ENCODE measurements at places on chromosomes 4 and X.
A peak's percentile ranks its signal among the peaks of the same experiment; 100 is the strongest.

- DNase-seq, result no peak
These were observed 70.7 kb downstream of the GSPT2 start for GRCh38 chrX:51813886-51814460.

- no peak for DNase-seq
These were observed 167.9 kb downstream of the COL4A6 start for GRCh38 chrX:108270280-108270679.

DNA sequence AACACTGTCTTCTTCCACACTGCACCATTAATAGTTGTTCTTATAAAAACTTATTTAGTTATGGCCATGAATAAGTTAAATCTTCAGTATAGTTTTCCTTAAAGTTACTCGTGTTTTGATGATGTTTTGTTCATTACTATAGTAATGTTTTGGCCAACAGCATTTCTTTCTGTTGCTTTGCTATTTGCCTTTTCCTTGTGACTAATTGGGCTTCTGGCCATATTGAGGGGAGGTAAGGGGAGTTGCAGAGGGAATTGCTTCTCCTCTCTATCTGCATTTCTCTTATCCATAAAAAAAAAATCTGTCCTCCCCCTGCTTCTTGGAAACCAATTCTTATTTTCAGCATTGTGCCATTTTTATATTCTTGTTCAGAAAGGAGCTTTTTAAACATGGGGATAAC is 42.7 kb upstream of the ZCCHC12 start:
- DNase-seq, result no peak

- DNase-seq, result no peak
These were observed 167.1 kb upstream of the CENPE start for GRCh38 chr4:103365285-103365684.

DNA sequence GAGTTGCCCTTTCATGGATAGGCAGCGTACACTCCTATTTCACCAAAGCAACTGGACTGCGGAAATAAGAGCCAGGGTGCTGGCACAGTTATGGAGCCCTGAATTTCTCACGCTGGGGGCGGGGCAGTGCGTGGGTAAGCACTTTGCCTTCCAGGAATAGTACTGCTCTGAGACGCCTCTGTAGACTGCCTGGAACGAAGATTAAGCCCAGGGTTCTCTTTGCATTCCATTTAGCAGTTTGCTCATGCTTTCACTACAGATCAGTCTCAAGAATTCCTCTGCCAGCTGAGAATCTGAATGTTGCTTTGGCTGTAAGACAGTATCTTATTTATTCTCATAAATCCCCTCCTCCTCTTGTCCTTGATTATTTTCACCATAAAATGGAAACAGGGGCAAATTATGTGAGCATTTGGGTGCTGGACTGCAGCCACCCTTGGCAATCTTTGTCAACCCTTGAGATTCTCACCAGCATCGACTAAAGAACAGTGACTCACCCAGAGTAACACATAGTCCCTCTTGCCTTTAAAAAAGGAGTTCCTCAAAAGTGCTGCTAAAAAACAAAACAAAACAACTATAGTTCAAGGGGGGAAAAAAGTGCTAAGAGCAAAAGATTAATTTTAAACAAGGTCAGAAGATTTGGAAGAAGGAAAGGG is 88.9 kb upstream of the CITED1 start:
- peak; percentile 24 for DNase-seq

GRCh38 chrX:65933085-65933589 is 106.7 kb downstream of the VSIG4 start:
- DNase-seq, result no peak

- no peak for DNase-seq
These were observed 160.6 kb upstream of the STS start for GRCh38 chrX:6986915-6987314.

GRCh38 chr4:91032725-91033445 is 905.7 kb downstream of the CCSER1 start:
- DNase-seq, result no peak

DNA sequence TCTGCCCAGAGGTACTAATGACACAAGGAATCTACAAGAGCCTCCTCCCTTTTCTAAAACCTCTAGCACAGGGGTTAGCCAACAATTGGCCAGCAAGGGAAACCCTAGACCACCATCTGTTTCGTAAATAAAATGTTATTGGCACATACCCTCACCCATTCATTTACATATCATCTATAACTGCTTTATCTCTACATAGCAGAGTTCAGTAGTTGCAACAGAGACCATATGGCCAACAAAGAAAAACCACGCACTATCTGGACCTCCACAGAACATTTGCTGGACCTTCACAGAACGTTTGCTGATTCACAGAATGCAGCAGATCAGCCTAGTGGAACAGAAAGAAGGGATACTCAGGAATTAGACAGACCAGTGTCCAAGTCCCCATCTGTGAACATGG is 9.4 kb downstream of the SLC2A9 start:
- DNase-seq, result no peak

DNA sequence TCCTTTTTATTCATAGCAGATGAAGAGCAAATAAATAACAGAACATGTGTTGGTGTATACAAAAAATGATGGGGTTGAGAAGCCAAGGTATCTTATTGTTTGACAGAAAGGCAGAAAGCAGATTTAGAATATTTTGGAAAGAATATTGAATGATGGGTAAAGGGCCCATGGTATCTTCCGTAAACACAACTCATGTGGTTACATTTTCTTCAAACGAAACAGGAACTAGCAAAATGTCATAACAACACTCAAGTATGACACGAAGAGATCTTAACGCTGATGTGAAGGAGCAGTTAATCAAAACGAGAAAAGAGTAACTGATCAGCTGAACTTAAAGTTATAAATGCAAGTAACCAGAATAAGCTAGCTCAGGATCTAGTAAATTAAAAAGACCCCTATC is 195.7 kb upstream of the GK2 start:
- no peak for DNase-seq

DNA sequence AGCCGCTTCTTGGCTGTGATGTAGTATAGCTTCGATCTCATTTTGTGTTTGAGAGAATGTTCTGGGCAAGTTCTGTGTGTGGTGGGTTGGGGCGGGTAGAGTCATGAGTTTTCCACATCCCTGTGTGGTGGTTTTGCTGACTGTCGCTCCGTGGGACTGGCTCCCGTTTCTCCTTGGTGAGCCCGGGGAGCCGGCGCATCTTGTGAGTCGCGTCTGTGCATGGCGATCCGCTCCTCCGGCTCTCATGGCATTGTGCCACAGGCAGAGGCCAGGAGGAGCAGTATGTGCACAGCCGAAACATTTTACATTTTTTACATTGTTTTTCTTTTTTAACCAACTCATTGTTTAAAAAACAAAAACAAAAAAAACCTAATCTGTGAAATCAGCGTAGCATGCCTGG is 27.7 kb upstream of the TBC1D14 start:
- DNase-seq, result no peak

DNA sequence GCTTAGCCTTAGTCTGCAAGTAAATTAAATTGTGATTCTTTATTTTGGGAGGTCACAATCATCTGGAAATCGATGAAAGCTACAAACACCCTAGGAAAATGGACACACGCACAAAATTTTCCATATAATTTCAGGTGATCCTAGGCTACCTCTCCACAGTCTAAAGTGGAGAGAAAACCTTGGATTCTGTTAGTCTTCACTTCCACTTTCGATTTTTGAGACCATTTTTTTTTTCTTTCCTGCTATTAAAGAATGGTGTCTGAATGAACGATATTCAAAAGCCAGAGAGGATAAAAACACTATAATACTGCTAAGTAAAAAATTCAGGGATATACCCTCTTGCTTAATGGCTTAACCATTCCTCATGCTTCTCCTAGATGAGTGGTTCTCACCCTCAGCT is 1.7 kb downstream of the FBXL5 start:
- DNase-seq, result no peak

DNA sequence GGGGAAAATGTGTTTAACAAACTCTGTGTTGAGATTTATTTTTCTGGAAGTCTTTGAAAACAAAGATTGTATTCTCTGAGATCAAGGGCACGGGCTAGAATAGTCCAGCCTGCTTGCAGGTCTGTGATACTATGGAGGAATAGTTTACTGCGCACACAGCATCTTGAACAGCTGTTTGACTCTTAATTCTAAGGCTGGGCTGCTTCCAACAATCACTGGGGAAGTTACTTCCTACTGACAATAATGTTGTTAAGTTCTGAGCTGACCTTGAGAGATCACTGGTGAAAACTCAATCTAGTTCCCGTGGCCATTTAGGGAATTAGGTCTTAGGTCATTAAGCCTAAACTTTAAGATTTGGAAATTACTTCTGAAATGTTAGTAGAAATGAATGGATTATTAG is 416.1 kb upstream of the FTHL17 start:
- DNase-seq, result no peak

All from Kasumi-1 (cell line).